ENCODE measurements at places on chromosomes 4 and X.

DNA sequence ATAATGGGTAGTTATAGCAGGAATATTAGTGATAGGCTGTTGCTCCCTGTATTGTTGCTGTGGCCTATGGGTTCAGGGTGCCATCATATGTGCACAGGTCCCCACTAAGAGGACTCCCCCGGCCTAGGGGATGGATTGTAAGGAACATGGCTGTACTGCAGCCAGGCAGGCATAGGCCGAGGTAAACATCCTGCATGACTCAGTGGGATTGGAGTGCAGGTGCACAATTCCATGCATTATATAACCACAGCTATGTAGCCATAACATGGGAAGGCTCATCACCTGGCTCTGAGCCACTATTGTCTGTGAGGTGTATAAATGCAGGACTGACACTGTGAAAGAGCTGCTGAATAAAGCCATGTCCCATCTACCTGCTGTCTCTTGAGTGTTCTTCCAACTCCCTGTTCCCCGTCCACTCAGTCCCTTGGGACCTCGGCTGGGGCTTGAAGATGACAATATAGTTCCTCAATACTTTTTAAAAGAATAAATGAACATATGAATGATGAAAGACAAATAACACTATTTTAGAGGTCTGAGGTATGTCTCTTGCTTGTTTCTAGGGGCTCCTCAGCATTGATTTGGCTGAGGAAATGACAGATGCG lies 425.2 kb downstream of the IDS start:
- no peaks in the 10 kb centered on the region for H3K27me3 ChIP-seq
- no peak overlapping the region for H3K27ac ChIP-seq
- H3K36me3 ChIP-seq, result no peaks in the 10 kb centered on the region
- no peaks in the 10 kb centered on the region for H3K4me1 ChIP-seq
- DNase-seq, result no peak
- no peak overlapping the region for H3K4me3 ChIP-seq

DNA sequence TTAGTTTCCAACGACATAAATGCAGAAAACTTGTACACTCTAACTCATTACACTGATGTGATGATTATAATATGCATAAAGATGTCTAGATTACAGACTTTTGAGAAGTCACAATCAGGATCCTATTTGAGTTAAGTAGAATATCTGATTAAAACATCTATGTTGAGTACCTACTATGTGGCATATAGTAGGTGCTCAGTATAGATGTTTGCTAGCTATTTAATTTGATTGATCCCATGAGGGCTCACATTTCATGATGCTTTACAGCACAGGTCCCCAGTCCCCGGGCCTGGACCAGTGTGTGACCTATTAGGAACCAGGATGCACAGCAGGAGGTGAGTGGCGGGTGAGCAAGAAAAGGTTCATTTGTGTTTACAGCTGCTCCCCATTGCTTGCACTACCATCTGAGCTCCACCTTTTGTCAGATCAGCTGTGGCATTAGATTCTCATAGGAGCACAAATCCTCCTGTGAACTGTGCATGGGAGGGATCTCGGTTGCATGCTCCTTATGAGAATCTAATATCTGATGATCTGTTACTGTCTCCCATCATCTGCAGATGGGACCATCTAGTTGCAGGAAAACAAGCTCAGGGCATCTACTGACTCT lies 33.0 kb upstream of the CXCL8 start:
- DNase-seq, result no peak
- H3K27me3 ChIP-seq, result no peaks in the 10 kb centered on the region
- peaks cover 70% of the 10 kb centered on the region for H3K4me1 ChIP-seq
- no peak overlapping the region for H3K27ac ChIP-seq

- H3K4me3 ChIP-seq, result no peak overlapping the region
- no peaks in the 10 kb centered on the region for H3K4me1 ChIP-seq
- no peak for DNase-seq
- no peaks in the 10 kb centered on the region for H3K36me3 ChIP-seq
- H3K27me3 ChIP-seq, result no peaks in the 10 kb centered on the region
Observed at GRCh38 chrX:98962996-98963395, 1447.1 kb downstream of the PCDH19 start.

GRCh38 chr4:53004497-53005148 lies 142.5 kb downstream of the RASL11B start:
- no peaks in the 10 kb centered on the region for H3K27me3 ChIP-seq
- no peak overlapping the region for H3K27ac ChIP-seq
- no peak overlapping the region for H3K4me3 ChIP-seq
- peaks cover 28% of the 10 kb centered on the region for H3K4me1 ChIP-seq

DNA sequence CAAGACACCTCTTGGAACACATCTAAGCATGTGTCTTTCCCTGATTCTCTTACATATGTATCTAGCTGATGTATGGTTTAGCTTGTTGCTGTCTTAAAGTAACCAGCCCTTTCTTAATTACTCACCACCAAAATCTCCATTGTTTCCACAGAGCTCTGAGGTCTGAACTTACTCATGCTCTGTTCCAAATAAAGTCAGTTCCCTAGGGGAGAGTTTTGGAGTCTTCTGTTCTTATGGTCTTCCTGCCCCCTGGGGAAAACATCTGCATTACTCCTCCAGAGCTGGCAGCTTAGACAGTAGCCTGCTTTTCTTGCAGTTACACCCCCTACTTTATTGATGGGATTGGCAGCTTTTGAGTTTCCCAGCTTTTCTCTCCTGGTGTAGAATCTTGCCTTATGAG lies 125.8 kb downstream of the EDA start:
- no peak overlapping the region for H3K27ac ChIP-seq
- no peaks in the 10 kb centered on the region for H3K27me3 ChIP-seq
- no peak overlapping the region for H3K4me3 ChIP-seq
- H3K4me1 ChIP-seq, result no peaks in the 10 kb centered on the region
- no peaks in the 10 kb centered on the region for H3K36me3 ChIP-seq

GRCh38 chr4:1000686-1001260 lies 7.6 kb upstream of the SLC26A1 start:
- H3K4me3 ChIP-seq, result no peak overlapping the region
- H3K27ac ChIP-seq, result no peak overlapping the region
- peaks cover 90% of the 10 kb centered on the region for H3K27me3 ChIP-seq

DNA sequence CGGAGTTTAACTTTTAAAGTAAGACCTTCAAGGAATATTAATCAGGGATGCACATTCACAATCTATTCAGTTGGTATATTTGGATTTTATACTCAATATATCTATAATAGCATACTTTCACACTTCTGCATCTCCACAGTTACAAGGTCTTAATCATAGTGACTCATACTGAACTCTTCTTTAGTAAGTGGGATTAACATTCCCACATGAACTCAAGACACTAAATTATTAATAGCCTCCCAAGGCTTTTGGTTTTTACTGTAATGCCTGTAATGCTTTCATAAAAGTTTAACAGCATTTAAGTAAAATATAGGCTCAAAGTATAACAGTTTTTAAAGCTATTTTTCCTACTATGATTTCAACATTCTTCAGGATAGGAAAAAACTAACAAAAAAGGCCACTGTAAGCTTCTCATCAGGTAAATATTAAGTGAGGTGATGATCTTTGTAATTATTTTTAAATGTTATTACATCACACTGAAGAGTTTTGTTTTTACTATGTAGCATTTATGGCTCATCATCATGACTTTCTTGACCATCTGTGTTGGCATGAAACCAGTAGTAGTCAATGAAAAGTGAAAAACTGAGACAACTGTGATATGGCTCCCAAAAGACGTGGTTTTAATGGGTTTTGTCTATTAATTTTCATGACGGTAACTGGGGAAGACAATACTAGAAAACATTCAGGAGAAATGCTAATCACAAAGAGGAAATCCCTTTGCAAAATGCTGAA lies 91.5 kb upstream of the GALNT7 start:
- no peak for DNase-seq
- H3K4me1 ChIP-seq, result no peaks in the 10 kb centered on the region
- no peak overlapping the region for H3K27ac ChIP-seq
- H3K36me3 ChIP-seq, result no peaks in the 10 kb centered on the region
